ENCODE measurements at places on chromosomes 3 and 15.

- DNase-seq = no peak
Observed at GRCh38 chr15:66293419-66294156, at the start of gene DIS3L. DIS3L (plus strand) TSS chr15:66293568; CDS start chr15:66293597, 29 bp downstream.

GRCh38 chr3:12367346-12367745 lies 78.5 kb downstream of the PPARG start:
- DNase-seq = no peak

DNA sequence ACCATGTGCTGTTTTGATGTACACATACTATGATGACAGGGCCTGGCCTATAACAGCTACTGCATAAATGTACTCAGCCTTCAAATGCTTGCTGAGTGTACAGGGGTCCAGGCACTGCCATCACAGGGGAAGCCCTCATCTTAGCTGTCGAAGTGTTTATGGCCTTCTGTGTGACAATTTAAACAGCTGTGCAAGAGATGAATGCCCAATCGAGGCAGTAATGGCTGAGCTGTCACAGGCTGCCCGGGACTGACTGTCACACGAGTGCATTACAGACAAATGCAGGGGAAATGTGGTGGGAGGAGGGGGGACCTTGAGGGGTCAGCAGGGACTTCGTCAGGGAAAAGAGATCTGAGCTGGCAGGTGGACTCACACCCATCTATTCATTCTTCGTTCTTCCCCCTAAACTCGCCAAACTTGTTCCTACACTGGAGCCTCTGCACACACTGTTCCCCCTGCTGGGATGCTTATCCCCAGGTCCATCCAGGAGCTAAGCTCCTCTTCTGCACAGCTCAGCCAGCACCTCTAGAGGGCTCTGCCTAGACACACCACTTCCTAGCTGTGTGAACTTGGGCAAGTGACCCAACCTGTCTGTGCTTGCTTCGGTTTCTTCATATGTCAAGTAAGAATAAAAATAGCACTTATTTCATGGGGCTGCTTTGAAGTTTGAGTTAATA lies 156.2 kb upstream of the IQSEC1 start:
- DNase-seq = no peak

DNA sequence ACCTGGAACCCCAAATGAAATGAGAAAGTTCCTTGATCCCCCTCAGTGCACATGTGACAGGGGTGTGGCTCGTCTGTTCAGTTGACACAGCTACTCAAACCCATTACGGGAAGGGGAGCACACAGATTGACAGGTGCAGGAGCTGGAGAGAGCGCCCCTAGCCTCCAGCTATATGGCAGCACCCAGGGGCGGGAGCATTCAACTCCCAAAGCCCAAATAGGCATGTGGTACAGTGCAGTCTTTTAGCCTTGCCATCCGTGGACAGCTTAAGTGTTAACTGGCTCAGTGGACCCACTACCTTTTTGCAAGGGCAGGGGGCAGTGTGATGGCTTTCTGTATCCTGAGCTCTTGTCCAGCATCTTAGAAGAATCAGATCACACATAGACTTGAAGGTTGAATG lies 1374.2 kb upstream of the ALCAM start:
- no peak for DNase-seq

GRCh38 chr3:37504583-37505357 lies 330.4 kb upstream of the LRRFIP2 start:
- no peak for DNase-seq

- no peak for DNase-seq
Observed at GRCh38 chr15:62931650-62932049, 110.9 kb upstream of the TPM1 start.

DNA sequence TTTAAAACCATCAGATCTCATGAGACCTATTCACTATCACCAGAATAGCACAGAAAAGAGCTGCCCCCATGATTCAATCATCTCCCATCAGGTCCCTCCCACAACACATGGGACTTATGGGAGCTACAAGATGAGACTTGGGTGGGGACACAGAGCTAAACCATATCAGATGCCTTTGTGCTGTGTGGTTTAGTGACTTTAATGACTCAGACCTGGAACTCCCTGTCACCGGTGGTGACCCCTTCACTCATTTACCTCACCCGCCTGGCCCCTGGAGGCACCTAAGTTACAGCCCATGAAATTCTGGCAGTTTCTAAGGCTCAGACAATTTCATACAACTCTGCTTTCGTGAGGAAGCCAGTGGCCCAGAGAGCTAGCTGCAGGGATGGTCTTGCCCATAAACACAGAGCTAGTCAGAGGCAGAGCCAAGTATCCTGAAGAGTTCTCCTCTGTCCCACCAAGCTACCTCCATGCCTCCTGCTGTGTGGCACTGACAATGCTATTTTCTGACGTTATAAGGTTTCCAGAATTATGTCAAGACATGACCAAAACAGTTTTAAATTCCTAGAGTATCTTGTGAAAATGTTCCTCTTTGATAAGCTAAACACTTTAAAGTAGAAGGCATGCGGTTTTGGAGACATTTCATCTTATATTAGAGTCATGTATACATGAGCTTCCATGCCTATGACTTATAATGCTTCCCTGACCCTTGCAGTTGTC lies 231.1 kb upstream of the IL12A start:
- DNase-seq = no peak

All from eye (tissue), 1 donor.